Ureter (tissue), 1 donor: ENCODE measurements at places on chromosomes 12 and 14. TPM values are rescaled to one million over a fixed set of nuclear protein-coding genes. Genes with fewer than 3 reads are reported as not detected.

MAGOHB gene
- total RNA-seq, result 28.3 TPM

NANOG gene
- total RNA-seq, result 2.5 TPM

ANO2 gene
- total RNA-seq, result 4.2 TPM

TRHDE gene
- 12.1 TPM for total RNA-seq
